ENCODE measurements at places on chromosomes 1 and 21. TPM values are rescaled to one million over a fixed set of nuclear protein-coding genes. Genes with fewer than 3 reads are reported as not detected.

GRCh38 chr1:32901823-32902534 is 790 bp upstream of the TMEM54 start:
- no peak for DNase-seq

- no peak for DNase-seq
These were observed 1266.9 kb upstream of the ADGRL2 start for GRCh38 chr1:80533775-80534334.

- DNase-seq, result no peak
These were observed 111.5 kb downstream of the GRIK3 start for GRCh38 chr1:36922593-36923426.

DNA sequence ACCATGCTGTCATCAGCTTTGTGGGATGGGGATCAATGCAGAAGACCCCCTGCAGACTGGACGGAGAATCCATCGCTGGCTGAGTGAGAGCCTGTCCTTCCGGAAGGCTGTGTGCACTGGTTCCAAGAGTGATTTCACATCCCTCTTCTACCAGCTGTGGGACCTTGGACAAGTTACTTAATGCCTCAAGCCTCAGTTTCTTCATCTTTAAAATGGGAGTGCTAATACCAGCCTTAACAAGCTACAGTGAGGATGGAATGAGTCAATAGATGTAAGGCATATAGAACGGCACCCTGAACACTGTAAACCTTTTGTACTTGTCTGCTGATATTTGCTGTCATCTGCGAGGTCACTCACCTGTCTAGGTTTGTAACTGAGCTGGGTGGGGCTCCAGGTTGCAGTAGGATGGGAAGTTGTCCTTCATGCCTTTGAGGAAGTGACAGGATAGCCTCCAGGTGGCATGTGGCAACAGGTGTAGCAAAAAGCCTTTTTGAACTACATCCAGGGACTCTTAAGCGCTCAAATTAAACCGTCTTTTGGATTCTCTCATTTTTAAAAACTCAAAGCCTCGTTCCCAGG is 27.5 kb downstream of the TMEM51 start:
- no peak for DNase-seq

DNA sequence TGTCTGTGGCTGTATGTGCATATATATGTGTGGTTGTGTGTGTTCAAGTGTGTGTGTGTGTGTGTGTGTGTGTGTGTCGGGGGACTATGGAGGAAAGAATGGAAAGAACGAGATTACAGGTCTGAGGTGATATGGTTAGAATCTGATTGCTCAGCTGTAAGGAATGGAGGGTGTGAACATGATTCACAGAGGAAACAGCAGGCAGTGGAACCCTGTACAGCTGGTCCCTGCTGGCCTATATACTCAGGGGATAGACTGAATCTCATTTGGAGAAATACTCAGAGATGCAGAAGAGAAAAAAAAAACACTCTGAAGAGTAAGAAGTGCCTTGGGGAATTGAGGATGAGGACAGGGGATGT is 180.1 kb upstream of the ESRRG start:
- no peak for DNase-seq

The CAPN8 gene
- polyA plus RNA-seq, result not detected

The ILDR2 gene
- polyA plus RNA-seq, result 3.4 TPM

Data from heart left ventricle (tissue), 16 donors.